KG1 (cell line): ENCODE measurements at places on chromosomes 11 and 22.

GRCh38 chr11:612201-612960 lies 3.4 kb downstream of the IRF7 start:
- DNase-seq: no peak

GRCh38 chr11:119417726-119418540 lies 5.0 kb downstream of the THY1 start:
- no peak for DNase-seq

DNA sequence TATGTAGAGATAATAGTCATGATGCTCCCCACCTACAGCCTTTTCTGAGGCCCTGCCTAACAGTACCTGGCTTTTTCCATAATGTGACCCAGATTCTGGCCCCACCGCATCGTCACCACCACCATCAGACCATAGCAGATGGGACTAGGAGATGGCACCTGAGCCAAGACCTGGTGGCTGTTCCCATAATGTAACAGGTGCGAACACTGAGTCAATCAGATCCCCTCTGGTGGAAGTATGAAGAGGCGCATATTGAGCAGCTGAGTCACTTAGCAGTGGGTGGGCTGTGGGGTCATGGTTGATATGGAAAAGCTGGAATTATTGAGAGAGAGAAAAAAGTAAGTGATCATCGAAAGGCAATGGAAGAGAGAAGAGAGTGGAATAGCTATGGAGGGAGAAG lies 578.0 kb upstream of the CADM1 start:
- no peak for DNase-seq

DNA sequence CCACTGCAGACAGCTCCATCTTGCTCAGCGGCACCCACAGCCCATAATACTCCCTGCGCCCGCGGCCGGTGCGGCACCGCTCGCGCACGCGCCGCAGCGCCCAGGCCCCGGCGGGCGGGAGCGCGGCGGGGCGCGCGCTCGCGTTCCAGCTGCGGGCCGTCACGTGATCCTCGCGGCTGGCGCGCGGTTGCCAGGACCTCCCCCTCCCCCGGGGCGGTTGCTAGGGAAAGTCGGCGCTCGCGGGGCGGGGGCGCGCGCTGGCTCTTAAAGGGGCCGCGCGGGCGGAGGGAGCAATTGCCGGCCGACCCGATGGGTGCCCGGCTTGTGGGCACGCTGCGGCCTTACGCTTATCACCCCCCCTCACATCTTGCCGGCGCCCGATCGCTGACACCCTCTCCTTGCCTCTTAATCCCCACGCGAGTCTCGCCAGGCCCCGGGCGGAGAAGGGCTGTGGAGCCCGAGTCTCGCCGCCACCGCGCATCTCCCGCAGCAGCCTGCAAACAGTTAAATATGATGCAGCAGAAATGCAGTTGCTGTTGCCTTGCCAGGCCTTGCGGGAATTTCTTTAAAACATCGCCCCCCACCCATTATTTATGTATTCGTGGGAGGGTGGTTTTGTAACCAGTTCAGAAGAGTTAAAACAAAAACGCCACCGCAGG lies at the start of gene CBX6:
TSS of gene CBX6 (minus strand) at position 45 of the 659 bp plus-strand sequence. CDS start at position 19, 26 bp downstream.
- DNase-seq: peak; percentile 80

DNA sequence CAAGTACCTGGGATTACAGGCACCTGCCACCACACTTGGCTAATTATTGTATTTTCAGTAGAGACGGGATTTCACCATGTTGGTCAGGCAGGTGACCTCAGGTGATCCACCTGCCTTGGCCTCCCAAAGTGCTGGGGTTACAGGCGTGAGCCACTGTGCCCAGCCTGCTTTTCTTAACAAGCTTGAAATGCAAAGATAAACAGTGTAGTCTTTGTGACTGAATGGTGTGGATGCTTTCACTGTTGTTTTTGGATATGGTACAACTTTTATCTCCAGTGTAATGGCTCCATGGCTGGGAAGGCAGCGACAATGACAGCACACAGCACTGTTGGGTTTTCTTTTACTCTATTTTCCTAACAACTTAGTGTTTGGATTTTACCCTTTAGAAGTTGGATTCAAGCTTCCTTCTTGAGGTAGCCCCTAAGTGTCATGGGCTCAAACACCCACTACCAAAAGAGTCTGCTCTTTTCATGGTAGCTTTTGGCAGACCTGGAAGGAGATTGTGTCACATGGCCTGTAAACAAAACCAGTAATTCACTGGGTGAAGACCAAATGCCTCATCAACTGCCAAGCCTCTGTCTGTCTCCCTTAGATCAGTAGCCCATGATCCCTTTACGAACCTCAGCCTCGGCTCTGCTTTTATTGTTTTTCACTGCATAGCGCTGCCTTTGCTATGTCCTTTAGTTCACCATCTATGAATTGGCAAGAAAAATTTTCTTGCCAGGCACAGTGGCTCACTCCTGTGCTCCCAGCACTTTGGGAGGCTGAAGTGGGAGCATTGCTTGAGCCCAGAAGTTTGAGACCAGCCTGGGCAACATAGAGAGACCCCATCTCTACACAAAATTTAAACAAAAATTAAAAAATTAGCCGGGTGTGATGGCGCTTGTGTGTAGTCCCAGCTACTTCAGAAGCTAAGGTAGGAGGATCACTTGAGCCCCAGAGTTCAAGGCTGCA lies 6.4 kb downstream of the VPS51 start:
- DNase-seq: no peak

DNA sequence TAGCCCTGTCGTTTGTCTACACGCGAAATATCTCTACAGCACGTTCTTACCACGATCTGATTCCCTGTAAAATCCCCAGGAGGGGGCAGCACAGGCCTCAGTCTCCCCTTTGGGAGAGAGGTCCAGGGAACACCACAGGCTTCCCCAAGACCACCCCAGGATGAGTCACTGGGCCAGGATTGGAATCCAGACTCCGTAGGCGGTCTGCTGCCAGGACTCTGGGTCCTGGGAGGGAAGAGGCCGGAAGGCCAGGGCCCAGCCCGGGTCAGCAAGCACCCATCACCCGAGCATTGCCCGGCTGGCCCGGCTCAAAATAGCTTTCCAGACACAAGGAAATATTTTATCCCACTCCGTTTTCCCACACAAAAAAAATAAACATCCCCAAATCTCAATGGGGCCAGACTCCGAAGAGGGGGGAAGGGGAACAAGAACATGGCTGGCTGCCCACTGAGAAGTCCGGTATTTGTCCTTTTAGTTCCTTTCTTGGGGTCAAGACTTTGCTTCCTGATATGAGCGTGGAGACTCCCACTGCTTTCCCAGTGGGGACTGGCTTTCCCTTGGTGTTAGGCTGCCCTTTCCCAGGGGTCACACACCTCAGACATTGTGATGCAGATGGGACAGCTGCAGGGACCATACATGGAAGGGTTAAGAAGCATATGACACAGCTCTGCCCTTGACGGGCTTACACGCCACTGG lies 91.3 kb downstream of the LRRC32 start:
- no peak for DNase-seq

GRCh38 chr11:32427616-32427934 lies 7.8 kb downstream of the WT1 start:
- DNase-seq: no peak

GRCh38 chr22:45225732-45226502 lies 14.8 kb downstream of the KIAA0930 start:
- DNase-seq: no peak

GRCh38 chr11:35029979-35030682 lies 108.8 kb upstream of the CD44 start:
- no peak for DNase-seq

DNA sequence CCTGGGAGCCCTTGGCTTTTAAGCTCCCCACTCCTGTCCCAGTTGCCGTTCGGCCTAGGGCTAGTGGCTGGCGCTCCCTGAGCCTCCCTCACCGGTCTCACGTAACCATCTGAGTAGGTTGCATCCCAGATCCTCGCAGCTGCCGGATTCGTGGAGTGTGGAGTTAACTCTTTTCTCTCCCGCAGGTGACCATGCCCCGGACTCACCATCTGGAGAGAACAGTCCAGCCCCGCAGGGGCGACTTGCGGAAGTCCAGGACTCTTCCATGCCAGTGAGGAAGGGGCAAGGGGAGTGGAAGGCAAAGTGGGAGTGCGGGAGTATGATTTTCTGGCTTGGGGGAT lies 902 bp downstream of the MUS81 start:
- DNase-seq: no peak

GRCh38 chr11:93967258-93967657 lies 53.9 kb upstream of the HEPHL1 start:
- DNase-seq: no peak
